ENCODE measurements at places on chromosomes 2 and 18. TPM values are rescaled to one million over a fixed set of nuclear protein-coding genes. Genes with fewer than 3 reads are reported as not detected.

DNA sequence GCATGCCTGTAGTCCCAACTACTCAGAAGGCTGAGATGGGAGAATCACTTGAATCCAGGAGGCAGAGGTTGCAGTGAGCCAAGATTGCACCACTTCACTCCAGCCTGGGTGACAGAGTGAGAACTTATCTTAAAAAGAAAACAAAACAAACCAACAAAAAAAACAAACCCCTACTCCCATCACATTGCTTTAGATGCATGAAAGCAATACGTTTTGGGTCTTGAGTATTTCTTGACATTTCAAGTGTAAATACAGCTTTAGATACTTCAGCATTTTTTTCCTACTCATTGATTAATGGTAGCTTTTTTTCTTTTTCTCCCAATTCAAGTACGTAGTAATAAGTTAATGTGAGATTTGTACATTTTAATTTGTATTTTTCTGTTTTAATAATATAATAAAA is 20.3 kb downstream of the RASGRP3 start:
- DNase-seq: no peak
- H3K4me3 ChIP-seq: no peak overlapping the region
- H3K4me1 ChIP-seq: no peaks in the 10 kb centered on the region
- H3K27ac ChIP-seq: no peak overlapping the region
- H3K27me3 ChIP-seq: no peaks in the 10 kb centered on the region

DNA sequence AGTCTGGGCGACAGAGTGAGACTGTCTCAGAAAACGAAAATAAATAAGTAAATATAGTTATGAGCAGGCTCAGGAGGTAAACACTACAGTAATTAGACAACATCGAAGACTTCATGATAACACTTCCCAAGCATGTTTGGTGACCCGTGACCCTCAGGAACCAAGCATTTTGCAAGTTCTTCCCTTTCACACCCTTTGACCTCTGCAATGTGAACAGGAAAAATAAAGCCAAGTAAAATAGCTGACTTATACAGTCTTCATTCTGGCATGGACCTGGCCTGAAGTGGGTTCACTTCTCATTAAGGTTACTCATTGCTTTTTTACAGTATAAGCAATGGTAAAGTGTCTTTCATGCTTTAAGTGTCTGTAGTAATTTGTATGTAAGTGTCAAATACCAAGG is 15.3 kb upstream of the TGIF1 start:
- H3K27me3 ChIP-seq: no peaks in the 10 kb centered on the region
- no peaks in the 10 kb centered on the region for H3K4me1 ChIP-seq
- H3K4me3 ChIP-seq: no peak overlapping the region

Gene C2orf66
- not detected for total RNA-seq

DNA sequence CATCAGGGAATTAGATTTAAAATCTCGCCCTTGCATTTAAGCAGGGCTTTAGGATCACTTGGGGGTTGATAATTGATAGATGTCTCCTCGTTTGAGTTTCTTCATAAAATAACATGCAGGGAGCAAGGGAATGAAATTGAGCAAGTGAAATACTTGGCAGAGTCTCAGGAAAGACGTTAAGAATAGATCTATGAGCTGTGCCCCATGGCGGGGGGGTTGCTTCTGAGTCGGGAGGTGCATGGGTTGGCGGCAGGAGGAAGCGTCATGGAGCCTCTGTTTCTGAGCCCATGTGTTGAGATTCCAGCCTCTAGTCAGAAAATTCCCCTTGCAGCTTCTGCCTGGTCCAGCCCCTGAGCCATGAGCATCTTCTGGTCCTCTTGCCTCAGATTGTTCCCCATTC is 82.0 kb downstream of the APOB start:
- H3K36me3 ChIP-seq: no peaks in the 10 kb centered on the region
- no peak for DNase-seq
- no peaks in the 10 kb centered on the region for H3K27me3 ChIP-seq
- no peaks in the 10 kb centered on the region for H3K4me1 ChIP-seq
- H3K4me3 ChIP-seq: no peak overlapping the region

Gene LINC00305
- total RNA-seq: not detected

Gene BUB1
- total RNA-seq: 2.3 TPM

DNA sequence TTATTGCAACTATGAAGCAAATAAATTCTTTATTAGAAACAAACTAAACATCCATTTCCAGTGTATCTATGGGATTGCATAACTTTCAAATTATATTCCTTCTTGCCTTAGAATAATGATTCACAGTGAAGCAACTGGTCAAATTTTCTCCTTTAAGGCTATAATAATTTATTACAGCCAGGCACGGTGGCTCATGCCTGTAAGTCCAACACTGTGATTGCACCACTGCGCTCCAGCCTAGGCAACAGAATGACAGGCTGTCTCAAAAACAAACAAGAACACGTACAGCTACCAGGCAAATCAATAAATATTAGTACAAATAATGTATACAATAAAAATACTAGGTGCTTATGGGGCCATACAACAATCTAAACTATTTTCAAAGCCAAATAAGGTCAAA is 1416.2 kb downstream of the LRP1B start:
- H3K4me1 ChIP-seq: no peaks in the 10 kb centered on the region
- no peak overlapping the region for H3K4me3 ChIP-seq
- H3K27ac ChIP-seq: no peak overlapping the region
- no peaks in the 10 kb centered on the region for H3K36me3 ChIP-seq
- no peak for DNase-seq

GRCh38 chr2:208722731-208723130 is 316.1 kb downstream of the PTH2R start:
- H3K4me1 ChIP-seq: no peaks in the 10 kb centered on the region
- no peak overlapping the region for H3K27ac ChIP-seq
- no peaks in the 10 kb centered on the region for H3K36me3 ChIP-seq
- H3K27me3 ChIP-seq: no peaks in the 10 kb centered on the region
- no peak for DNase-seq

Gene CCDC148
- total RNA-seq: not detected

Gene OSR1
- total RNA-seq: not detected

Gene NEU2
- total RNA-seq: not detected

- H3K4me3 ChIP-seq: no peak overlapping the region
- no peak overlapping the region for H3K27ac ChIP-seq
- no peaks in the 10 kb centered on the region for H3K27me3 ChIP-seq
- H3K36me3 ChIP-seq: peaks cover 14% of the 10 kb centered on the region
Observed at GRCh38 chr18:79334496-79335233, 61.1 kb upstream of the NFATC1 start.

- DNase-seq: no peak
- no peak overlapping the region for H3K27ac ChIP-seq
- no peak overlapping the region for H3K4me3 ChIP-seq
- H3K36me3 ChIP-seq: no peaks in the 10 kb centered on the region
- H3K27me3 ChIP-seq: no peaks in the 10 kb centered on the region
Observed at GRCh38 chr2:241564596-241565410, 6.3 kb downstream of the BOK start.

DNA sequence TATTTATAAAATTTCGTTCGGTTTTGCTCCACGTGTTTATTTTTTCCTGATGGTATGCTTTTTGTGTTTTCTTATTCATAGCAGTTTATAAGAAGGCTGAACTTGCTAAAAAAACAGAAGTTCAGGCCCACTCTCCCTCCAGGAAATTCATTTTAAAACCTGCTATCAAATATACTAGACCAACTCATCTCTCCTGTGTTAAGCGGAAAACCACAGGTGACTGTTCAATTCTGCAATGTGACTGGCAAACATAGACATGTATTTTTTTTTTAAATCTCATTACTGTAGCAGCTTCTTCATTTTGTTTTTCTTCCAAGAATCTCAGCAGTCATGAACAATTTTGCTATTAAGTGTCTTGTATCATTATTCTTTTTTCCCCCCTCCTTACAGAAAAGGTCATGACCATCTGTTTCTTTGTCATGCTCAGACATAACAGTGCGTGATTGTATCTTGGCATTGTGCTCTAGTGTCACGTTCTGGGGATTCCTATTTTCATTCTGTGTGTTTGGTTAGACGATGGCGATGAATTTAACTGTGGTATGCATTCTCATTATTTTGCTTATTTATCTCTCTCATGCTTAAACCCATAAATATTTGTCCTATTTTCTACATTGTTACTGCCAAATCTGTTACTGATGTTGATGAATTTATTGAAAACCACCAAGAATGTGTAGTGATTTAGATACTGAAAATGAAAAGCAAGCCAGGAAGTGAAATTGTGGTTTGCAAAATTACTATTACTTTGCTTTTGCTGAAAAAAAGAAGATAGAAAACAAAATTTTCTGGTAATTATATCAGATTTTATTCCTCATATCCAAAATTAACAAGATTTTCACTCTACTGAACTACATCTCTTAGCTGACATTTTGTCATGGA is 74.6 kb upstream of the UNC80 start:
- no peak for DNase-seq
- no peaks in the 10 kb centered on the region for H3K27me3 ChIP-seq
- no peak overlapping the region for H3K27ac ChIP-seq
- no peaks in the 10 kb centered on the region for H3K4me1 ChIP-seq

DNA sequence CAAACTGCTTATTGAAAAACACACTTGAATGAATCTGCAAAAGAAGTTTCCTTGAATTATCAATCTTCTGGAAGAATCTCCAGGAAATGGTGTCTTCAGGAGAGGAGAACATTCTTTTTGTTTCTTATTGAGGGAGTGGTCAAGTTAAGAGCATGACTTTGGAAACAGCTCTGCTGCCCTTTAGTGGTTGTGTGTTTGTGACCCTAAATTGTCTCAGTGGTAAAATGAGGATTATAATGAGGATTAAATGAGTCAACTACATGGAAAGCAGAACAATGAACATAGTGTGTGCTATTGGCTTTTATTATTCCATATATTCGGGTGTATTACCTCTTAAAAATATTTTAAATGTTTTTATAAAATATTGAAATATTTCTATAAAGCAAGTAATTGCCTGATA is 44.8 kb upstream of the TANC1 start:
- DNase-seq: no peak
- H3K4me3 ChIP-seq: no peak overlapping the region
- no peak overlapping the region for H3K27ac ChIP-seq
- H3K27me3 ChIP-seq: no peaks in the 10 kb centered on the region

Gene VIT
- not detected for total RNA-seq

- DNase-seq: no peak
- H3K4me3 ChIP-seq: no peak overlapping the region
- no peaks in the 10 kb centered on the region for H3K36me3 ChIP-seq
- no peaks in the 10 kb centered on the region for H3K4me1 ChIP-seq
Observed at GRCh38 chr2:228819701-228820100, 451.4 kb downstream of the PID1 start.

Gene EGR4
- total RNA-seq: 0.15 TPM

Gene ALPP
- total RNA-seq: 0.24 TPM

GRCh38 chr2:195608768-195609454 is 48.1 kb upstream of the SLC39A10 start:
- no peak overlapping the region for H3K4me3 ChIP-seq
- H3K4me1 ChIP-seq: no peaks in the 10 kb centered on the region
- H3K27ac ChIP-seq: no peak overlapping the region
- no peaks in the 10 kb centered on the region for H3K27me3 ChIP-seq
- no peaks in the 10 kb centered on the region for H3K36me3 ChIP-seq

Gene C2orf76
- 9.1 TPM for total RNA-seq

DNA sequence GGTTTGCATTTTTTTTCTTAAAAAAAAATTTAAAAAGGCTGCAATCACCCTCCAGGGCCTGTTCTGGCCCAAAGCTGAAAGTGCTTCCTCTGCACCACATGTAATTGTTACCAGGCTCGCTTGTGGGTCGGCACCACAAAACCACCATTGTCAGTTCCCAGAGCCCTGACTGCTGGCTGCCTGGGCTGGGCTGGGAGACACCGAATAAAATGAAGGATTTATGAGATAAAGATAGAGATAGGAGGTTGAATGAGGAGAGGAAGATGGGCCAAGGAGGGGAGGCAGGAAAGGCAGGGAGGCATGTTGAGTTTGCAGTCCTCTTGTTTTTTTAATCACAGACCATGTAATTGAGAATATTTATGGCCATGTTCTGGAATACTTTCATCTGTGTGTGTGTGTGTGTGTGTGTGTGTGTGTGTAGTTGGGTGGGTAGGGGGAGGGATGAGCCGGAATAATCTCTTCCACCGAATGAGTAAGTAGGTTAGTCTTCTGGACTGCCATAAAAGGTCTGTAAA is 14.7 kb downstream of the NRP2 start:
- DNase-seq: no peak
- H3K27me3 ChIP-seq: no peaks in the 10 kb centered on the region
- no peaks in the 10 kb centered on the region for H3K4me1 ChIP-seq

DNA sequence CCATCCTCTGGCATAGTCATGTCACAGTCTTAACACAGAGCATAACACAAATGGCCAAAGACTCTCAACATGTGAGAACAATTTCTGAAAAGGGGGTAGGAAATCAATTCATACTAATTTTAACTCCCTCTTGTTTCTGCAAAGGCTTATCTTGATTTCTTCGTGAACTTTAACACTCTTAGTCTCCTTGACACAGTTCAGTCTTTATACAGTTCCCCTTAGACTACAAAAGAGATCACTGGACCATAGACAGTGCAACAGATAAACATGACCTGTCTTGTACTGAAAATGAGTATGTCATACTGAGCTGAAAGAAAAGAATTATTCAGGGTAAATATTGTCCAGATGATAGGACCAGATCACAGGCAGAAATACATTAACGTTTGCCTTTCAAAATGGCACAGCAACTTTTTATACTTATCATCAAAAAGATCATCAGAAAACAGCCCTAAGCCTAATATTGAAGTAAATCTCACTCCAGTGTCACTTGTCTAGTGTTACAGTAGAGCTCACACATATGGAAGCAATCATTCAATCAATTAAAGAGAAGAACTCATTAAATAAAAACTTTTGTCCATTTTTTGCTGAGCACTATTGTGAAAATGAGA is 56.4 kb upstream of the VRK2 start:
- no peaks in the 10 kb centered on the region for H3K4me1 ChIP-seq
- no peaks in the 10 kb centered on the region for H3K27me3 ChIP-seq
- no peaks in the 10 kb centered on the region for H3K36me3 ChIP-seq
- no peak for DNase-seq
- H3K4me3 ChIP-seq: no peak overlapping the region
- H3K27ac ChIP-seq: no peak overlapping the region

GRCh38 chr18:1503847-1504246 is 599.2 kb downstream of the ADCYAP1 start:
- H3K27me3 ChIP-seq: no peaks in the 10 kb centered on the region
- DNase-seq: no peak
- H3K36me3 ChIP-seq: no peaks in the 10 kb centered on the region
- H3K4me3 ChIP-seq: no peak overlapping the region

GRCh38 chr2:235675678-235676535 is 182.1 kb downstream of the AGAP1 start:
- H3K4me3 ChIP-seq: no peak overlapping the region
- DNase-seq: no peak
- no peak overlapping the region for H3K27ac ChIP-seq
- no peaks in the 10 kb centered on the region for H3K27me3 ChIP-seq
- no peaks in the 10 kb centered on the region for H3K4me1 ChIP-seq
